ENCODE measurements at places on chromosomes 3 and 15. TPM values are rescaled to one million over a fixed set of nuclear protein-coding genes. Genes with fewer than 3 reads are reported as not detected.

- no peaks in the 10 kb centered on the region for H3K27me3 ChIP-seq
- no peak for DNase-seq
- H3K4me1 ChIP-seq = no peaks in the 10 kb centered on the region
Observed at GRCh38 chr15:78274994-78275393, 10.6 kb downstream of the DNAJA4 start.

GRCh38 chr3:72594615-72595215 is 253.5 kb downstream of the SHQ1 start:
- no peaks in the 10 kb centered on the region for H3K4me1 ChIP-seq
- H3K36me3 ChIP-seq = no peaks in the 10 kb centered on the region
- no peak overlapping the region for H3K27ac ChIP-seq
- H3K4me3 ChIP-seq = no peak overlapping the region
- no peak for DNase-seq

DNA sequence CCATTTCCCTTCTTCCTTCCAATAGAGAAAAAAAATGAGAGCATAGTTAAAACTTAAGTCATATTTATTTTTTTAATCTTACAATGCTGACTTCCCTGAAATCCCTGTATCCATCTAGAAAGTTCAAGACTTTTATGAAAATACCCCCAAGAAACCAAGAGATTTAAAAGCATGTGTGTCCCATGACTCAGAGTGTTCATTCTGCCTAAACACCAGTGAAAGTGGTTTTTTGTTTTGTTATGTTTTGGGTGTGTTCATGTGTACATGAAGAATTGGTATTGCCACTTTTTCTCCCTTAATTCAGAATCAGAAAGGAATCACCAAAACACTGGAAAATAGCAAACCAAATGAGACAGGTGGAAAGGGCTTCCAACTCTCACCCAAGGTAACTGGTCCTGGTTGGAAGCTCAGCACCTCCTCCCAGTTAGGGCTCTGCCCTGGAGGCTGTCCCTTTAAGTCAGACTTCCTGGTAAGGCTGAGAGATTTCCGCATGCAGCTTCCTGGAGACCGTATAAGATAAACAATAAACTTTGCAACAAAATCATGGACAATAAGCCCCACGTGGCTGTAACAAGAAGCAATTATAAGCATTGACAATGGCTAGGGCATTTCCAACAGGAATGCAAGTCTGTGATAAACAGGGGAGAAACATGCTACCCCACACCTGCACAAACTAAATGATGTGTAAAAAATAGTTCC is 121.9 kb upstream of the ARHGEF3 start:
- peak overlapping the region; percentile 65 for H3K27ac ChIP-seq
- DNase-seq = no peak
- no peak overlapping the region for H3K4me3 ChIP-seq
- peaks cover 4% of the 10 kb centered on the region for H3K4me1 ChIP-seq
- H3K36me3 ChIP-seq = no peaks in the 10 kb centered on the region
- H3K27me3 ChIP-seq = no peaks in the 10 kb centered on the region

Gene PDCD10
- 14.1 TPM for total RNA-seq

GRCh38 chr3:128073807-128074206 is 21.6 kb downstream of the SEC61A1 start:
- H3K27ac ChIP-seq = no peak overlapping the region
- no peaks in the 10 kb centered on the region for H3K27me3 ChIP-seq
- H3K4me3 ChIP-seq = no peak overlapping the region

Gene LMAN1L
- not detected for total RNA-seq

- DNase-seq = no peak
- no peaks in the 10 kb centered on the region for H3K36me3 ChIP-seq
- peaks cover 34% of the 10 kb centered on the region for H3K4me1 ChIP-seq
- no peaks in the 10 kb centered on the region for H3K27me3 ChIP-seq
Observed at GRCh38 chr3:111864821-111865656, 6.0 kb downstream of the PHLDB2 start.

Gene CTXN2
- total RNA-seq = not detected

DNA sequence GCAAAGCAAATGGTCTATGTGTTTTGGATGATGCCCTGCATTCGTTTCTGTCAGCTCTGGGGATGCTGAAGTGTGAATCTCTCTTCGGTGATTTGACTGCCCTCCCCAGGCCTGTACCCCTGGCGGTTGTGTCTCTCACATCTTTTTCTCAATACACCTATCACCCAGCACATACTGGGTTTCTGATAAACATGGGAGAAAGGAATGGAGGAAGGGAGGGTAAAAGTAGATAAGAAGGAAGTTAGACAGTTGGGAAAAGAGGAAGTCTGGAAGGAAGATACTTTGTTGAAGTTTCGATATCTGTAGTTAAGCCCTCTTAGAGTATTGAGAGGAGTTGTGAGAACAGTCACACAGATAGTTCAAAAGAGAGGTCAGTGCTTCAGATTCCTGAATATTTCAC is 35.8 kb upstream of the LRTM1 start:
- H3K27ac ChIP-seq = no peak overlapping the region
- H3K4me1 ChIP-seq = no peaks in the 10 kb centered on the region
- no peaks in the 10 kb centered on the region for H3K27me3 ChIP-seq
- H3K4me3 ChIP-seq = no peak overlapping the region
- no peak for DNase-seq
- no peaks in the 10 kb centered on the region for H3K36me3 ChIP-seq
